Sigmoid colon (tissue), 7 donors: ENCODE measurements at places on chromosomes 4 and X.

- H3K27me3 ChIP-seq: no peaks in the 10 kb centered on the region
- peaks cover 5% of the 10 kb centered on the region for H3K4me1 ChIP-seq
- H3K36me3 ChIP-seq: no peaks in the 10 kb centered on the region
- DNase-seq: no peak
Measured at GRCh38 chrX:30283456-30284200, 25.6 kb downstream of the NR0B1 start.

DNA sequence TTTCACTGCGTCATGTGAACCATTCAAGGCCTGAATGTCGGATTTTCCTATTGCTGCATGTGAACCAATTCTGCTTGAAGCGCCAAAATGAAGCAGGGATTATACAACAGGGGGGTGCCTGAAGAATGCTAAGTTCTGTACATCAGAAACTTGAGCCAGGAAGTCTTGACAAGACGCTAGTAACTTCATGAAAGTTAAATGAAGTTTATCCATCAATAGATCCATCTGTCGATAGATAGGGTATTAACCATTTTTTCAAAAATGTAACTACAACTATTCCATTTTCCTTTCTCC is 590 bp upstream of the NAF1 start:
- H3K27me3 ChIP-seq: no peaks in the 10 kb centered on the region
- H3K4me1 ChIP-seq: peaks cover 19% of the 10 kb centered on the region
- no peaks in the 10 kb centered on the region for H3K36me3 ChIP-seq
- no peak for DNase-seq

GRCh38 chrX:115650916-115651315 is 89.9 kb downstream of the PLS3 start:
- H3K4me1 ChIP-seq: no peaks in the 10 kb centered on the region
- no peak overlapping the region for H3K27ac ChIP-seq
- peaks cover 3% of the 10 kb centered on the region for H3K27me3 ChIP-seq

GRCh38 chrX:42715701-42716262 is 62.2 kb downstream of the PPP1R2C start:
- no peaks in the 10 kb centered on the region for H3K36me3 ChIP-seq
- DNase-seq: no peak
- no peak overlapping the region for H3K27ac ChIP-seq
- no peaks in the 10 kb centered on the region for H3K27me3 ChIP-seq

GRCh38 chr4:68342134-68342533 is 7.8 kb downstream of the YTHDC1 start:
- no peak for DNase-seq
- H3K4me3 ChIP-seq: no peak overlapping the region
- H3K36me3 ChIP-seq: no peaks in the 10 kb centered on the region
